ENCODE measurements at places on chromosomes 13 and 19. TPM values are rescaled to one million over a fixed set of nuclear protein-coding genes. Genes with fewer than 3 reads are reported as not detected.

Gene ZNF442
- total RNA-seq = 1.0 TPM

Gene LACC1
- 4.7 TPM for total RNA-seq

Gene ZNF471
- total RNA-seq = 2.3 TPM

Gene COPE
- 168 TPM for total RNA-seq

Gene TYROBP
- 85.4 TPM for total RNA-seq

Gene STK11
- 64.7 TPM for total RNA-seq

Gene OSCAR
- total RNA-seq = 2.4 TPM

Gene PSG4
- not detected for total RNA-seq

Gene ACTMAP
- total RNA-seq = 5.3 TPM

Gene C19orf85
- total RNA-seq = not detected

Gene ATP4B
- not detected for total RNA-seq

Gene ELAVL3
- not detected for total RNA-seq

Gene SSBP4
- 31.7 TPM for total RNA-seq

Data from right atrium auricular region (tissue), 2 donors.